ENCODE measurements at places on chromosomes 12 and 14.

- peaks cover 3% of the 10 kb centered on the region for H3K36me3 ChIP-seq
- no peaks in the 10 kb centered on the region for H3K27me3 ChIP-seq
- no peak for DNase-seq
- H3K27ac ChIP-seq = peak overlapping the region; percentile 38
- no peak overlapping the region for H3K4me3 ChIP-seq
- peaks cover 41% of the 10 kb centered on the region for H3K4me1 ChIP-seq
Measured at GRCh38 chr12:42421844-42422779, 96.1 kb downstream of the PPHLN1 start.

- H3K4me3 ChIP-seq = no peak overlapping the region
- no peak overlapping the region for H3K27ac ChIP-seq
- H3K4me1 ChIP-seq = peaks cover 17% of the 10 kb centered on the region
- H3K36me3 ChIP-seq = peaks cover 3% of the 10 kb centered on the region
Measured at GRCh38 chr12:131635491-131636122, 75.3 kb upstream of the SFSWAP start.

DNA sequence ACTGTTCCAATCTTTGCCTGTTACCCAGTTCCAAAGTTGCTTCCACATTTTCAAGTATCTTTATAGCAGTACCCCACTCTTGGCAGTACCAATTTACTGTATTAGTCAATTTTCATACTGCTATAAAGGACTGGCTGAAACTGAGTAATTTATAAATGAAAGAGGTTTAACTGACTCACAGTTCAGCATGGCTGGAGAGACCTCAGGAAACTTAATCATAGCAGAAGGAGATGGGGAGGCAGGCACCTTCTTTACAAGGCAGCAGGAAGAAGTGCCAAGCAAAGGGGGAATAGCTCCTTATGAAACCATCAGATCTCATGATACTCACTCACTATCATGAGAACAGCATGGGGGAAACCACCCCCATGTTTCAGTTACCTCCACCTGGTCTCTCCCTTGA, 215.0 kb downstream of the SNAPC1 start:
- no peak for DNase-seq
- H3K4me3 ChIP-seq = no peak overlapping the region
- no peak overlapping the region for H3K27ac ChIP-seq
- H3K4me1 ChIP-seq = no peaks in the 10 kb centered on the region

- no peak for DNase-seq
- H3K36me3 ChIP-seq = no peaks in the 10 kb centered on the region
- no peaks in the 10 kb centered on the region for H3K27me3 ChIP-seq
- H3K4me3 ChIP-seq = no peak overlapping the region
Measured at GRCh38 chr12:67925552-67925951, 63.7 kb upstream of the IFNG-AS1 start.

GRCh38 chr12:76391461-76391860, 43.2 kb upstream of the BBS10 start:
- peaks cover 32% of the 10 kb centered on the region for H3K36me3 ChIP-seq
- no peak overlapping the region for H3K4me3 ChIP-seq
- H3K27ac ChIP-seq = peak overlapping the region; percentile 27
- H3K27me3 ChIP-seq = no peaks in the 10 kb centered on the region

GRCh38 chr14:86739761-86740160, 1209.8 kb downstream of the FLRT2 start:
- no peak for DNase-seq
- no peak overlapping the region for H3K27ac ChIP-seq
- H3K4me1 ChIP-seq = no peaks in the 10 kb centered on the region
- no peaks in the 10 kb centered on the region for H3K36me3 ChIP-seq

- H3K27ac ChIP-seq = no peak overlapping the region
- no peaks in the 10 kb centered on the region for H3K4me1 ChIP-seq
- no peaks in the 10 kb centered on the region for H3K27me3 ChIP-seq
- no peaks in the 10 kb centered on the region for H3K36me3 ChIP-seq
- DNase-seq = no peak
Measured at GRCh38 chr14:46404865-46405811, 246.4 kb downstream of the RPL10L start.

- peak overlapping the region; percentile 75 for H3K27ac ChIP-seq
- no peak overlapping the region for H3K4me3 ChIP-seq
- peaks cover 54% of the 10 kb centered on the region for H3K36me3 ChIP-seq
- H3K4me1 ChIP-seq = peaks cover 47% of the 10 kb centered on the region
Measured at GRCh38 chr12:14937689-14938088, 648 bp downstream of the ERP27 start.

GRCh38 chr14:91419044-91419397, 1.4 kb upstream of the CCDC88C start:
- peaks cover 35% of the 10 kb centered on the region for H3K36me3 ChIP-seq
- H3K4me1 ChIP-seq = peaks cover 36% of the 10 kb centered on the region

DNA sequence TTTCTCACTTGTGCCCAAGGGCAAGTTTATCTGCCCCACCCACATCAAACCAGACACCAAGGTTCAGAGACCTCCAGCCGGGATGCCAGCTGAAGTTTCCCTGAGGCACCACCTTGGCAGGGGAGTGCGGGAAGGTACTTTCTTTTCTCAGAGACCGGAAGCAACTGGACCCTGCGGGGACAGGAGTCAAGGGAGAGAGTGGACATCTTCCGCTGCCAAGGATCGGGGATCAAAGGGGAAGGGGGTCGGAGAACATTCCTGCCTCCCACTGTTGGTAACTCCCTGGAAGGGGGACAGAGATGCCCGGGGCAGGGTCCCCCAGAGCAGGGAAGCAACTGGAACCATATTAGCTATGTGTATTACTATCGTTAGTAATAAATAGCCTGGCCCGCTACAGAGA, 161.8 kb downstream of the DICER1 start:
- peaks cover 65% of the 10 kb centered on the region for H3K27me3 ChIP-seq
- no peak overlapping the region for H3K4me3 ChIP-seq
- no peak overlapping the region for H3K27ac ChIP-seq
- DNase-seq = no peak
- H3K36me3 ChIP-seq = no peaks in the 10 kb centered on the region
- no peaks in the 10 kb centered on the region for H3K4me1 ChIP-seq

DNA sequence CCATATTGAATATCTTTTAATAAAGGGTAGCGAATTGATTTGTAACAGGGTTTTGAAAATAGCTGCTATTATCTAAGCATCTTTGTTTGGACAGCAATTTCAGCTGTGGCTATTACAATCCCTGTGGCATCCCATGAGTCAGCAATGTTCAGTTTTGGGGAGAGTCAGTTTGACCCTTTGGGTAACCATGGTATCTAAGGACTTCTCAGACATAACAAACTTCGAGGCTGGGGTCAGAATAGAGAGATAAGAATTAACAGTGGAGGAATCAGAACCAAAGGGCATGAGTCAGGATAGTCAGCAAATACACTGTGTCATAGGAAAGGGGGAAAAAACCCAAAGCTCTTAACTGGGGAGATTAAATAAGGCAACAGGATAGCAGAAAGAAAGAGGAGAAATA, 11.7 kb upstream of the PTHLH start:
- no peaks in the 10 kb centered on the region for H3K36me3 ChIP-seq
- peaks cover 53% of the 10 kb centered on the region for H3K27me3 ChIP-seq
- no peak for DNase-seq
- no peak overlapping the region for H3K4me3 ChIP-seq

GRCh38 chr12:131499160-131499863, 211.6 kb upstream of the SFSWAP start:
- no peak for DNase-seq
- no peak overlapping the region for H3K4me3 ChIP-seq
- H3K27me3 ChIP-seq = no peaks in the 10 kb centered on the region

Data from central memory CD8-positive, alpha-beta T cell (primary cell).